GM03348 (cell line): ENCODE measurements at places on chromosomes 3 and 15.

DNA sequence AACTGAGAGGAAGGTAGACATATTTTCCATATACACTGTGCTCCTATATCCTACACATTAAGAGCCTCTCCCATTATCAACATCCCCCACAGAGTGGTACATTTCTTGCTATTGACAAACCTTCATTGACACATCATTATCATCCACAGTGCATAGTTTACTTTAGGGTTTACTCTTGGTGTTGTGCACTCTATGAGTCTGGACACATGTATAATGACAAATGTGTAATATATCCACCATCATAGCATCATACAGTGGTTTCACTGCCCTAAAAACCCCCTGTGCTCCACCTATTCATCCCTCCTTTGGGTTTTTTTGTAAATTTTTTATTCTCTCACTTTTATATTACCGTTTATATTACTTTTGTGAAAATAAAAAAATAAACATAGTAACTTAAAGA lies 22.2 kb upstream of the CLDN18 start:
- DNase-seq = no peak

GRCh38 chr3:156606729-156607128 lies 51.8 kb upstream of the SSR3 start:
- DNase-seq = no peak

DNA sequence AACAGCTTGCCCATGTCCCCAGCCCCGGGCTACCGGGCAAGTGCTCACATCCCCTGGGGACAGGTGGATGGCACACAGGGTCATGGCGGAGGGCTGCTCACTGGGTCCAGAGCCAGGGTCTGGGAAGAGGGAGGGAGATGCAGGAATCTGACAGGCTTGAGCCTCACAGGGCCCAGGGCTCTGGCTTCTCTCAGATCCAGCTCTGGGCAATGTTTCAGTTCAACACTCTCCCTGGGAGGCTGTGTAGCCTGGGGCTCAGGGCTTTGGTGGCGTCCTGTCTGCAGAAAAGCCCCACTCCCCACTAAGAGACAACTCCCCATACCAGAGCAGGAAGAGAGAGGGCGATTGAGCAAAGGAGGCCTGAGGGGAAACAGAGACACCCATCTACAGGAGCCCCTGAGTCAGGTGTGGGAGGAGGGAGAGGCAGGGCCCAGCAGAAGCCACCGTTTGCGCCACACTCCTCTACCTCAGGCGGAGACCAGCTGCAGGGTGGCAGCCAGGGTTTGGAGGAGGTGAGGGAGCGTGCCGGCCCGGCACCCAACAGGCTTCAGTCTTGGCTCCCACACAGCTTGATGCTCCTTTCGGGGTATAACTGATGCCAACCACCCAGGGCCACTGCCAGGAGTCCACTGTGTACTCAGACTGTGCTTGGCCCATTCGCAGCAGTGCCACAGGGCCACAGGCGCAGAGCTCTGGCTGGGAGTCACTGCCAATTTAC lies 16.8 kb upstream of the SRP14 start:
- no peak for DNase-seq

GRCh38 chr3:43155464-43156121 lies 49.7 kb upstream of the POMGNT2 start:
- peak; percentile 91 for DNase-seq

DNA sequence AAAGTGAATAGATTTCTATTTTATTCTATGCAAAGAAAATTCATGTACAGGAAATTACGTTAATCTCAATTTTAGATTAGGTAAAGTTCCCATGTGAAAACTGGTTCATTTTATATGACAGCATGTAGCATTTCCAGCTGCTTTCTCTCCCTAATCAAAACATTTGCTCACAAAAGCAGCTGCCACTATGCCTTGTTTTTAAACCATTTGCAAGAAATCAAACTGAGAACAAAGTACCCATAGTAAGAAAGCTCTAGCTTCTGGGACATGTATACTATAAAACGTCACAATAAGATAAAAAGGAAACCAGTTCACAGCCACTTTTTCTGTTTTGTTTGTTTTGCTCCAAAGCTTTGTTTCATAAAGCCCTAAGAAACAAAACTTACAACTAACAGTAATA lies 5.0 kb upstream of the CRYBG3 start:
- no peak for DNase-seq

- DNase-seq = peak; percentile 81
These were observed 16.3 kb downstream of the BMF start for GRCh38 chr15:40092256-40092978.

DNA sequence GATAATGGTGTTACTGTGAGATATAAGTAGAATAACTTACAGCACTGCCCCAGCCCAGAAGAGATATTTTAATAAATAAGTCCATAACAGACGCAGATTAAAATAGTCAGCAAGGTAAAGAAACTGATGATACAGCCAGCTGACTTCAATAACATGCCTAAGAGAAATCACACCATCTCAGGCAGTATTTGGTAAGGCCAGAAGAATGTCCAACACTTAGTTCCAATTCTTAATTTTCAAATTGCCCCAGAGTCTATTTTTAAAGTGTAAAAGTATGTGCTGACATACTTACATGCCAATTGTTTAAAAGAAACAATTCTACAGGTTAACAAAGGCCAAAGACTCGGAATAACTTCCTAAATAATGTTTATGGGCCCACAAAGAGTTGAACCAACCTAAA lies 1.6 kb downstream of the GNB4 start:
- peak; percentile 37 for DNase-seq

DNA sequence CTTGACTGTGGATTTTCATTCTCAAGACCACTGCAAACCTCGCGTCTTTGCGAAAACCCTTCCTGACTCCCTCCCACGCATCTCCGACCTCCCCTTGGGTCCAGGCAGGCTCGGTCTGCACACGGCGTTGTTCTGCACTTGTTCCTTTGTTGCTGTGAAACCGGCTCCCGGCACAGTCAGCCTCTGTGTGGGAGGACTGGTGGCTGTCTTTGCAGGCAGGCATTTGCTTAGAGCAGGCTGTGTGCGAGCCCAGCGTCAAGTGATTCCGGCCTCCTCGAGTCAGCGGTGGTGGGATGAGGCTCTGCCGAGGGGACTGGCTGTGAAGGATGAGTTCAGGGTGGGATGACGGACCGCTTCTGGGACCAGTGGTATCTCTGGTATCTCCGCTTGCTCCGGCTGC lies 102.6 kb upstream of the ROPN1 start:
- DNase-seq = no peak

DNA sequence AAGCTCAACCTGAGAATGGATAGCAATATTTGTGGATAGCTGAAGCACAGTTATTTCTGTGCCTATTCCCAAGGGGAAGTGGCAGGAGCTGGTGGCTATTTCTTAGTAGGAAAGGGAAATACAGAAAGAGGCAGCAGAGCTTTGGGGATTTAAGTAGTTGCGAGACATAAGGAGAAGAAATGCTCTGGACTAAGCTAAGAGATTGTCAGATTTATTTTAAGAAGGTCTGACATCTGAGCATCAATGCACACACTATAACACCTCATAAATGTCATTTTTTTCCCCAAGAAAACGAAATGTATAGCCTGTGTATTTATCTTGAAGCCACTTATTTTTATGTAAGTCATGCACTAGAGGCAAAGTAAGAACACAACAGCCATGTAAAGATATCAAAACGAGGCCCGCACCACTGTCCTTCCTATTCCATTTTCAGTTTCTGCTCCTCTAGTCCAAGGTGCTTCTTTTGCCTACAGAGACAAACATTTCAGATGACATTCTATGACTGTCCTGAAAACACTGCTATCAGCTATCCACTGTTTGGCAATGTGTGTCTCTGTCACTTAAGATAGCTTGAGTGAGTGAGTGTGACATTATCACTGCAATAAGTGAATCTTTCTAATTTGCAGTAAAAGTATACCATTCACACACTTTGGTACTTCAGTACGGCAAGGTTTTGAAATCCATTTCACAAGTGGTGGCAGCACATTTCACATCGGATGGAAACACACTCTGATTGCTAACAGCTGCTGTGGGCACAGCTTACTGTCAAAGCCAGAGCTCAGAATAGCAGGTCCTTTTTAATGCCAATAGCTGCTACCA lies 62.7 kb upstream of the ICE2 start:
- DNase-seq = no peak

GRCh38 chr15:90617171-90617570 lies 87.4 kb downstream of the CRTC3 start:
- DNase-seq = no peak

GRCh38 chr15:51131596-51132290 lies 37.0 kb upstream of the TNFAIP8L3 start:
- no peak for DNase-seq

- no peak for DNase-seq
These were observed 11.2 kb upstream of the ALCAM start for GRCh38 chr3:105355408-105356061.

DNA sequence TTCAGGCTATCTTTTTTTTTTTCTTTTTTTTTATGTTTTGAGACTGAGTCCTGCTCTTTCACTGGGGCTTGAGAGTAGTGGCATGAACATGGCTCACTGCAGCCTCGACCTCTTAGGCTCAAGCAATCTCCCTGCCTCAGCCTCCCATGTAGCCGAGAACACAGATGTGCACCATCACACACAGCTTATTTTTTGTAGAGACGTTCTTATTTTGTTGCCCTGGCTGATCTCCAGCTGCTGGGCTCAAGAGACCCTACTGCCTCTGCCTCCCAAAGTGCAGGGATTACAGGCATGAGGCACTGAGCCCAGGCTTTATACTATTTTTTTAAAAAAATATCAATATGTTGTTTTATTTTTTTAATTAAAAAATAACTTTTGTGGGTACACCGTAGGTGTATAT lies 467.3 kb downstream of the CADM2 start:
- DNase-seq = no peak

- peak; percentile 23 for DNase-seq
These were observed 6.4 kb downstream of the NSUN3 start for GRCh38 chr3:94069194-94069813.

DNA sequence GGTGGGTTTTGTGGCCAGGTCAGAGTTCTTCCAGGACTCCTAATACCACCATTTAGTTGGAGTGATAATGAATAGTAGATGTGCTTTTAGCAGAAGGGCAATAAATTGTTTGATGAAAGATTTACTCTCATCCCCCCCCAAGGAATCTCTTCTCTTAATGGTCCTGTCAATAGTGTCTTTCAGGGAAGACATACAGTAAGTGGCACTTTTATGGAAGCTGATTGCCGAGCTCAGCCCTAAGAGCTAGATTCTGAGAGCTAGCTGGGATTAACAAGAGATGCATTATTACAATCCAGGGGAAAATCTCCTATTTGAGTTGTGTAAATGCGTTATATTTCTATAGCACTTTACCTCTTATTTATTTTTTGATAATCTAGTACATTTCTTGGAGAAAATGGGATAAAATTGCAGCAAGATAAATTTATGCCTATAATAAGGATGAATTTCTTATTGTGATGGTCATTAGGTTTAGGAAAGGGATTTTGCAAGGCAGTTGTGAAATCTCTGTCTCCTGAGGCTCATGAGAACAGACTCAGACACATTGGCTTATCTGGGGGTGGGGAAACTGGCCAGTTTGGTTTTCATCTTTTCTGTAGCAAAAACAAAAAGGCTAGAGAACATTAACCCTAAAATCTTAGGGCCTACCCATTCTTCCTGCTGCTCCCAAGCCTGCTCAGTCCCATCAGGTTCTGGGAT lies 41.6 kb upstream of the CLSTN2 start:
- no peak for DNase-seq

DNA sequence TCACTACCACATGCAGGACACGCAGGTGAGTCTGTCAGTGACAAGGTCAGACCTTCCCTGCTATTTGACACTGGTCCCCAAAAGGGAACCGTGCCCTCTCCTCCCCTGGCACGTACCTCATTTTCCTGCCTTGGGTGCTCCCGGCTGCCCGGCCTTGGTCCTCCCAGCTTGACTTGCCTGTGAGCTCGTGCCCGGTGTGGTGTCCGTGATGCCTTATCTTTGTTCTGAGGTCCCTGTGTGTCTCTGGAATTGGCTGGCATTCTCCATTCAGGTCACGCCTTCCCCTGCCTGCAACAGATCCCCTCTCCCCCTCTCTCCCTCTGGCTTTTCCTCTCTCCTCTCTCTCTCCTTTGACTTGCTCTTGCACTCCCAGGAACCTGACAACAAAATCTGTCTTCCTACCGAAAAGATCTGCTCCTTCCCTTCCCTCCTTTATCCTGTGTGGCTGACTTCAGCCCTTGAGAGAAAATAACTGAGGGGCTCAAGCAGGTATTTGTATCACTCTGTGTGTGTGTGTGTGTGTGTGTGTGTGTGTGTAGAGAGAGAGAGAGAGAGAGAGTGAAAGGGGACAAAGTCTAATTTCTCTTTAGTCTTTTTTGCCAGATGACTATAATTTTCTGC lies at the start of gene MASP1:
Gene MASP1, minus strand, starts transcription at position 226 of the 621 bp plus-strand sequence. Its CDS starts 105 bp downstream, at position 121.
- DNase-seq = peak; percentile 40

DNA sequence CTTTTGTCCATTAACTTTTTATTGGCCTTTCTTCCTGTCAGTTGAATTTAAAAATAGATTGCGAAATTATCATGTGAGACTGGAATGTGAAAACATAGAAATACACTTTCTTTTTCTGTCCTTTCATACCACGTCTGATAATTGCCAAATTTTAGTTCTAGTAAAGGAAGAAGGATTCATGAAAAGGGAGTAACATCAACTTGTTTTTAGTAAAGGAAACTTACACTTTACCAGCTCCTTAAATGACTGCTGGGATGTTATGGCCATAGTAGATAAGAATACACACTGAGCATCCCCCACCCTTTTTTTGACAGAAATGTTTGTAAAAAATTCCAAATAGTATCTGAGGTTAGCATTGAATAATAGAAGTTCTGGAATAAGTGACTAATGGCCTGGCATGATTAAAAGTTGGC lies 137.9 kb downstream of the NEO1 start:
- peak; percentile 21 for DNase-seq
